ENCODE measurements at places on chromosomes 5 and 9.
A peak's percentile ranks its signal among the peaks of the same experiment; 100 is the strongest.

GRCh38 chr5:34826347-34826746 lies 12.6 kb upstream of the TTC23L start:
- no peak for DNase-seq

DNA sequence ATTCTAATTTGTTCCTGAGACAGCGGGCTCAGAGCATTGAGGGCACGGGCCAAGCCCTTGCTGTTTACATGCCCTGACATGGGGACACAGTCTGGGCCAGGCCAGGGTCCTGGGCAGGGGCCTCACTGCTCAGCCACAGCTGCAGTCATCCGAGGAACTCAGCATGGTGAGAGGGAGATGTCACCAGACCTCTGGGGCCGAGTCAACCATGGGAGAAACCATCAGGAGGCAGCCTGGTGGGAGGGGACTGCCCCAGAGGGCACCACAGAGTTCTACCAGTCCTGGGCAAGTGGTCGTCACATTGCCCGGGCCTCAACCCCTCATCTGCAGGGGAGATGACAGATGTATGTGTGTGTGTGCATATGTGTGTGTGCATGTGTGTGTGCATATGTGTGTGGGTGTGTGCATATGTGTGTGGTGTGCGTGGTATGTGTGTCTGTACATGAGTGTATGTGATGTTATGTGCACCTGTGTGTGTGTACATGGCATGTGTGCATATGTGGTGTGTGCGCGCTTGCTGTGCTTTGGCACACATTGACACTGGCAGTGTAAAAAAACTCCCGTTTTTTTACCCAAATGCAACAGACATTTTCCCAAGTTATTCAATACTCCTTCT lies 42.4 kb upstream of the TMEM250 start:
- DNase-seq: no peak

DNA sequence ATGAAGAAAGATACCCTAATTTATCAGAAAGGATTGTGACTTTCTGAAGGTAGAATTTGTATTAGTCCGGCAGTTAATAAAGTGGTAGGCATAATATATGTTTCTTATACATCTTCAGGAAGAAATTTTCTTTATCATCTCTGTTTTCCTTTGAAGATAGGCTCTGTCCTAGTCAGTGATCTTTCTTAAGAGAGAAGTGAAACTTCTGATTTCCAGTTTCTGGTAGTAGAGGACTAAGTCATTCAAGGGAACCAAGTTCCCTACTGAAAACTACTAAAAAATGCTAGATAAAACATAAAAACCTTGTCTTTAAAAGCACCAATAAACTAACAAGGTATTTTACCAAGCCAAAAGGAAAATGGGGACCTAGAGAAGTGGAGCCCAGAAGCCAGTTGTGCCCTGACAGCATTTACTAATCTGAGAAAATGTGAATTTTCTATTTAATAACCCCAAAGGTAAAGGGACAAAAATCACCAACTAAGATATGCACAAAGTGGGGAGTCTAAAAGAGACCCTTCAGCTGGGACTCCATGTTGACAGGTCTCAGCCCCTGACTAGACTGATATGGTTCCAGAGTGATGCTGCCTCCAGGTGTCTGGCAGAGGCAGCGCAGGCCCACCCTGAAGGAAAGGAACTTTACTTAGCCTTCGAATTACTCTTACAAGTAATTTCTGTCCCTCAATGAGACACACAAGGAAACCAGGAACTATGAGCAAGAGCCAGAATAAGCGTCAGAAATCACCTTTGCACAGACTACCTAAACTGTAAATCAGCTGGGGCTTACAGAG lies 72.7 kb downstream of the FAM78A start:
- DNase-seq: no peak

DNA sequence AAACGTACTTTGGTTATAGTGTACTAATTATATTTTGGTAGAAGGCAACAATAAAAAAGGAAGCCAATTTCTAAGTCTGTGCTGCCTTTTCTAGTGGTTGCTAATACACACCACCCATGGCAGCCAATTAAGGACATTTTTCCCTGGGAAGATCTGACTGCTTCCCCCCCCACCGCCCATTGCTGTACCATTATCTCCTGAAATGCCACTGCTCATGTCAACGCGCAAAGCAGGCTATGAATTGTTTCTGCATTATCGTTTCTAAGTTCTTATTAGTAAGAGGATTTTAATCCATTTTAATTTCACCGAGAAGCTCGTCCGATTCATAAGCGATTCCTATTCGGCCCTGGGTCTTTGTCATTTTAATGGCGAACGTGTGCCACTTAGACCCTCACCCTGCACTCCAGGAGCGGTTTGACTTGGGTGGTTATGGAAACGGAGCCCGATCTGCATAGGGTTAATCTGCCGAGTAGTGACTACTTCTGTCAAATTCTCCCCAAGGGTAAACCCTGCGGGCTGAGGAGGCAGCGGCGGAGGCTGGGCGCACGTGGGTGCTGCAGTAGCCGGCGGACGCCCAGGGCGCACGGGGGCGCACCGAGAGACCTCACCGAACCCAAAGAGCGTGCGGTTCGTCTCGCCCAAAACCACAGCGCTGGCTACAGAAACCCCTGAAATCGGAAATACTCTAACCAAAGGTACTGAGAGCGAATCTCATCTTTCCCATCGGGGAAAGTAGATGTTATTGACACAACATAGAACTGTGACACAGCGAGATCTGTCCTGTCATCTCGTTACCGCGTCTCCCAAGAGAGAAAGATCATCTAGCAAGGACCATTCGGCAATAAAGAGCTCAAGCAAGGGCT lies 55.8 kb upstream of the SHC3 start:
- DNase-seq: no peak

DNA sequence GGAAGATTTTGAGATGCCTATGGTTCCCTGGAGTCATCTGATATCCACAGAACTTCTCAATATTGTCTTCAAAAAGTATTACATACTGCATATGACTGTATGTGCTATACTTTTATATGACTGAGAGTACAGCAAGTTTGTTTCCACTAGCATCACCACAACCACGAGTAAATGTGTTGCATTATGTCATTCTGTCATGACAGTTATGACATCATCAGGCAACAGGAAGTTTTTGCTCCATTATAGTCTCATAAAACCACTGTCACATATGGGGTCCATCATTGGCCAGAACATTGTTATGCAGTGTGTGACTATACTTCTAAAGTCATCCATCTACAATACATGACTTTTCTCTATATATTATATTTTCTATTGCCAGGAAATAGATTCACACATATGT lies 831.7 kb downstream of the SEMA5A start:
- DNase-seq: no peak

DNA sequence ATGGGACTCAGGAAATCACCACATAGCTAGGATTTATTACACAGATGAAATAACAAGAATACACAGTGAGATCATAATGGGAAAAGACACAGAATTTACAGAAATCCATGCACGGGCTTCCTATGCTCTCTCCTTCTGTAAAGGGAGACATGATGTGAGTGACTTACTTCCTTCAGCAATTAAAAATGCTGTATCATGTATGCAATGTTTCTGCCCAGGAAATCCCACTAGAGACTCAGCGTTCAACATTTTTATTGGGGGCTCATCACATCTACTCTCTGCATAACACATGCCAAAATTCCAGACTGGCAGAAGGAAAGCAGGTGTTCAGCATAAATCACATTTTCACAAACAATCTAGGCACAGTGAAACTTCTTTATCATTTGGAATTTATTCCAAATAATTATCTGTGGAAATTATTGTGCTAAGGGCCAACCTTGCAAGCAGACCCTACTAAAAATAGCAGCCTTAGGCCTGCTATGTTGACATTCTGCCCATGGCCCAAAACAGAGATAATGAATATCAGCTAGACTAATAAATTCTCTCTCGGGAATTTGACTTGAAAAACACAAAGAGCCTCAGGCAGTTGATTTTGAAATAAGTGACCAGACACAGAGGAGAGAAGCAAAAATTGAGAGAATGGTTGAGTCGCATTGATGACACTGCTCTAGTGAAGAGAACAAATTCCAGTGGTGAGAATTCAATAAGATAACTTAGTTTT lies 31.4 kb upstream of the SELENOP start:
- DNase-seq: no peak

DNA sequence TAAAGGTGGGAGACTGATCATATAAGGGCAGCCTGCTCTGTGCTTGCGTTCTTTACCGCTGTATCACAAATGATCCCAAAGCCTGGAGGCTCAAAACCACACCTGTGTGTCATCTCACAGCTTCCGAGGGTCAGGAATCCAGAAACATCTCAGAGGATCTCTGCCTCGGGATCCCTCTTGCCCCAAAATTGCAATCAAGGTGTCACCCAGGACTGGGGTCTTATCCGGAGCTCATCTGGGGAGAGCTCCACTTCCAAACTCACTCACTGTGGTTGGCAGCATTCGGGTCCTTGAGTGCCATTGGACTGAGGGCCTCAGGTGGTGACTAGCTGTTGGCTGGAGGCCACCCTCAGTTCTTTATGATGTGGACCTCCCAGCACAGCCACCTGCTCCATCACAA lies 26.7 kb upstream of the FCN2 start:
- DNase-seq: no peak

DNA sequence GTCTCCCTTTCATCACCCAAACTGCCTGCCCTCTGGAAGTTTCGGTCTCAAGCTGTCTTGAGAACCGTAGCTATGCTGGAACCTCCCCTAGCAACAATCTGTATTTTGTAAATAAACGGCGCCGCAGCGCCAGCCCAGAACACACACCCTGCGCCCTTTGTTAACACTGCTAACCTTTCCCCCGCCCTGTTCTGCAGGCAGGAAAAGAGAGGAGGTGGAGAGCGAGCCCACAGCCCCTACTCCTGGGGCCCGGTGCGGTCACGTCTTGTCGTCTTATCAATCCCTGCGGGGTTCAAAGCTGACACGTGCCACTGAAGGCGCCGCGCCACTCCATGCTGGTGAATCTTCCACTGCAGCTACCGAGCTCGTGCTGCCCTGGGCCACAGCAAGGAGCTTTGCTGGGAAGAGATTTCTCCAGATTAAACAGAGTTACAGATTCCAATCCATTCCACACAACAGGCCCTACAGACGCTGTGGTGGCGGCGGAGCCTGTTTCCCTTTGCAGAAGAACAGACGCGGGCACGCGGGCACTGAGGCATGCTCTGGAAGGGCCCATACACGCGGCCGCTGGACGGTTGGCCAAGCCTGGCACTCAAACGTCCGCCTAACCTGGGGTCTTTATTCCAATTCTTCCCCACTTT lies 25.3 kb downstream of the ZDHHC11B start:
- DNase-seq: peak; percentile 25

- no peak for DNase-seq
These were observed 38.0 kb downstream of the RIGI start for GRCh38 chr9:32487981-32488380.

- no peak for DNase-seq
These were observed 247.0 kb upstream of the IRX4 start for GRCh38 chr5:2129568-2130272.

DNA sequence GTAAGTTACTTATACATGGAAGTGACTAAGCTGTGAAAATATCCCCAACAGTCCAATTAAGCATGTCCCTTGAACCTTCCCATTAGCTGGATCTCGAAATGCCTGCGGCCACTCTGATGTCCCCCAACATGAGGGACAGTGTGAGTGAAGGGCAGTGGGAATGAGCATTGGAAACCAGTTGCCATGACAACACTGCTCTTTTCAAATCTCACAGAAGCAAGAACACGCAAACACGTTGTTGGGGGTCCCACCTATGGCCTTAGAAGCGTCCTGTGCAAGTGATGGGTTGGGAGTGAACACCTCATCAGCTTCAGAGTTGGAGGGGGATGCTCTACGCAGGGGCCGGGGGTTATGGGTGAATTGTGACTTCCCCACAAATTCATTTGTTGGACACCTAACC lies 205.9 kb downstream of the NXNL2 start:
- DNase-seq: no peak

- DNase-seq: no peak
These were observed 107.5 kb downstream of the PBX3 start for GRCh38 chr9:125854553-125855275.

- no peak for DNase-seq
These were observed 34.5 kb upstream of the NCS1 start for GRCh38 chr9:130137641-130138081.

DNA sequence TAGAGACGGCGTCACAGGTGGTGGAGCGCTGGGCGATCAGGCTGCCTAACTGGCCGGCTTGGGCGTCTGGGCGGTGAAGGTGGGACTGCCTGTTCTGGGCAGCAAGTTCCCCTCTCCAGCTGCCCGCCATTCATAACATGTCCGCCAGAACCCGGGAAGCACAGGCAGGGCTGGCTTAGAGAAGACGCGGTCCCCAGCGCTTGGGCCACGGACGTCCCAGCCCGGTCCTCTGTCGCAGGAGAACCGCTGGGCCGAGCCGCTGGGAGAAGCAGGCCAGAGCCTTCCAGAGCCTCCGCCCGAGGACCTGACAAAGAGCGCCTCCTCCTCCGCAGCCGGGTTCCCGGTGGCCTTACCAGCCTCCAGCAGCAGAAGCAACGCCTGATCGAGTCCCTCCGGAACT lies 15.2 kb upstream of the HAND1 start:
- DNase-seq: no peak

- DNase-seq: no peak
These were observed 219.2 kb downstream of the AGTPBP1 start for GRCh38 chr9:85522459-85523092.

DNA sequence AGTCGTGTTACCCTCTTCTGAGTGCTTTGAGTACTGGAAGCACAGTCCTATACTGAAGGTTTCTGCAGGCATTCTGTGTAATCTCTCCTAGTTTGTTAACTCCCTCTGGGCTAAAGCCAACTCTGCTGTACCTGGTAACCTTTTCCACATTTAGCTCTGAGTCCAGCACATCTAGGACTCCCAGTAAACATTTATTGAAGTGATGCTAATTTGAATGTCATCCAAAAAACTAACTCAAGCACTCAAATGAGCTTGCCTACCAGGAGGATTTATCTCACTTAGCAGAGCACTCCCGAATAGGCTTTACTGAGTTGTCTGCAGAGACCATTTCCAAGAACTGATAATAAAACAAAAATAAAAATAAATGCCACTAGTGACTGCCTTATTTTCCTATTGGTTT lies 79.5 kb upstream of the NFIB start:
- no peak for DNase-seq

- DNase-seq: no peak
These were observed 57.8 kb upstream of the HSPA9 start for GRCh38 chr5:138632900-138633489.

DNA sequence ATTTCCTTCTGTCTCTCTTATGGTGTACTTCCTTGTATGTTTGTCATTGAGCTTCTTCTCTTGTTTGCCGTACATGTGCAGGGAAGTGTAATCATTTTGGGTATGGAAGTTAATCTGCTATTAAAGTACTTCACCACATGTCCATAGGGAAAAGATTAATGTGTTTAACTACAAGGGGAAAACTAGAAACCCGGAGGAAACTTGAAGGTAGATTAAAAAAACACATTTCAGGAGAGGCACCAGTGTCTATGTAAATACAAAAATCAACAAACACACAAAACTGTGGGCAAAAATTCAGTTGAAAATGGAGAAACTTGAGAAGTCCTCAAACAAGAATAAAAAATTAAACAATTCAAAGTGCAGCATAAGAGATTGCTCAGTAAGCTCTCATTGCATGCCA lies 166.4 kb downstream of the PBX3 start:
- DNase-seq: no peak

- DNase-seq: no peak
These were observed 104.7 kb downstream of the KCTD16 start for GRCh38 chr5:144275329-144275728.

Measured in CD8-positive, alpha-beta memory T cell (primary cell).